ENCODE measurements at places on chromosomes 7 and 10. TPM values are rescaled to one million over a fixed set of nuclear protein-coding genes. Genes with fewer than 3 reads are reported as not detected.
A peak's percentile ranks its signal among the peaks of the same experiment; 100 is the strongest.

Gene MRPS17
- 10.9 TPM for total RNA-seq

Gene WDR86
- total RNA-seq, result 41.5 TPM

Gene DMBT1
- 0.28 TPM for total RNA-seq

Gene PRSS37
- not detected for total RNA-seq

Gene CTAGE4
- total RNA-seq, result 2.3 TPM

Gene EN2
- total RNA-seq, result not detected

GRCh38 chr7:23956772-23957576 is 247.0 kb downstream of the STK31 start:
- DNase-seq, result no peak

DNA sequence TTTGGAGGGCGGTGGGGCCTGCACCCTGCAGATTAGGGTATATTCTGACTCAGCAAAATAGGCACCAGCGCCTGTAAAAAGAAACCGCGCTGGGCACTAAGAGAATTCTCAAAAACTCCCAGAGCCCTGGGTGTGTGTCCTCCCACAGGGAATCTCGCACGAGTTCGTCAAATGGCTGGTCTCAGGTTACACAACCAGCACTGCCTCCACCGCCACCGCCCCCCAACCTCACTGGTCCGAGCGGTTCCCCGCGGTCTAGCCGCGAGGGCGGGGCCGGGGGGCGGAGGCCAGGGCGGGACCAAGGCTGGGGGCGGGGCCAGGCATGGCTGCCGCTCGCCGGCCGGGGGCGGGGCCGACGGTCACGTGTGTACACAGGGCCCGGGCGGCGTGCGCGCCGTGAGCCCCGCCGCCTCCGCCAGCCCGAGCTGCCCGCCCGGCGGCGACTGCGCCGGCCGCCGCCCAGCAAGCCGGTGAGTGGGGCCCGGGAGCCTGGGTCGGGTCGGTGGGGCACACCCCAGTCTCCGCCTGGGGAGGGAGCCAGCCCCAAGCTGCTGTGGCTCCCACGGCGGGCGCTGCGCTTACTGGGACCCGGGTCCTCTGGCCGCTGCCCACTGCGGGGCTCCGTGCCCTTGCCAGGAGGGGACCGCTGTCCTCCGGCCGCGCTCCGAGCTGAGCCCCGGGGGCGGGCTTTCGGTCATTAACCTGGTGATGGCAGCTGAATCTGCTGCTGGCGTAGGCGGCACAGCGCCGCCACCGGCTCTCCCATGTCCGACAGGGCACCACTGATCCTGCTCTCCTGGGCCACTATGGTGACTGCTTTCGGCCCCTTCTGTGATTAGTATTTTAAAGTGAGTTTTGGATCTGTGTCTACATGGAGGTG is at the start of gene GPR146:
TSS of gene GPR146 (plus strand) at position 358 of the 880 bp plus-strand sequence. CDS start 12,970 bp downstream, outside the sequence.
- DNase-seq, result peak; percentile 97

DNA sequence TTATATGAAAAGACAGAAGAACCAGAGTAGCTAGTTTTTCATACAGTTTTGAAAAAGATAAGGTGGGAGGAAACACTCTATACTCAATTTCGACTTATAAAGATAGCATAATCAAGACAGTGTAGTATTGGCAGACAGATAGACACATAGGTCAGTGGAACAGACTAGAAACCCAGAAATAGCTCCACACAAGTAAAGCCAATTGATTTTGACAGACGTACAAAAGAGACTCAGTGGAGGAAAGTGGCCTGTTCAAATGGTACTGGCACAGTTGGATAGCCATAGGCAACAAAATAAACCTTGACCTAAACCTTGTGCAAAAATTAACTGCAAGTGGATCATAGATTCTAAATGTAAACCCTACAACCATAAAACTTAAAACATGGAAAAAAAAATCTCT is 46.8 kb downstream of the MAPK8 start:
- DNase-seq, result no peak

DNA sequence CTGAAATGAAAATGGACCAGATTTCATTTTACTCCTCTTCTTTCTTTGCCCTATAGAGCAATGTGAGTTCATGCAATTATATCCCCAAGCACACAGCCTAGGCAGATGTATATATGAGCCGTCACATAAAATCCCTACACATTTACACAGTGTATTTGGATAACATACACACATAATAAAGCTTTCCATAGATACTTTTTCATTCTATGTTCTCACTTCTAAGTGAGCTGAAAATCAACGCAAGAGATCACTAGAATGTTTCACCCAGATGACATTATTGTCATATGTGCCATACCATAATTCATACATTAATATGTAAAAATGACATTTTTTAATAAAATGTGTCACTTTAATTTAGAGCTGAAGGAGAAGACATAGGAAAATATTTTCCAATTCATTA is 129.4 kb downstream of the INHBA start:
- DNase-seq, result no peak

GRCh38 chr10:60535427-60535826 is 145.8 kb upstream of the ANK3 start:
- DNase-seq, result no peak

DNA sequence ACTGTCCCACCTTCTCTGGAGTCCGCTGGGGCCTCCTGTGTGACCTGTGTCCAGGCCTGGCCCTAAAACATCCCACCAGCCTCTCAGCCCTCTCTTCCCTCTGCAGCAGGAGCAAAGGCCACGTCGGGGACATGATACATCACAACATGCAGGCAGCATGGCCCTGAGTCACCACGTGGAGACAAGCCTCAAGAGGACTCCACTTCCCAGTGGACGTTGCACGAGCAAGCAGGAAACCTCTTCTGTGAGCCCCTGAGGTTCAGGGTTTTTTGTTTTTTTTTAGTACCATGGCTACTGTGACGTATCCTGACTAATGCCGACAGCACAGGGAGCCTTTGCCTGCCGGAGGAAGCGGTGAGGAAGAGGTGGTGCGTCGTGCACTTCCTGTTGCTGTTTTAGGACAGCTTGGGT is 165.9 kb downstream of the DNAJB6 start:
- no peak for DNase-seq

DNA sequence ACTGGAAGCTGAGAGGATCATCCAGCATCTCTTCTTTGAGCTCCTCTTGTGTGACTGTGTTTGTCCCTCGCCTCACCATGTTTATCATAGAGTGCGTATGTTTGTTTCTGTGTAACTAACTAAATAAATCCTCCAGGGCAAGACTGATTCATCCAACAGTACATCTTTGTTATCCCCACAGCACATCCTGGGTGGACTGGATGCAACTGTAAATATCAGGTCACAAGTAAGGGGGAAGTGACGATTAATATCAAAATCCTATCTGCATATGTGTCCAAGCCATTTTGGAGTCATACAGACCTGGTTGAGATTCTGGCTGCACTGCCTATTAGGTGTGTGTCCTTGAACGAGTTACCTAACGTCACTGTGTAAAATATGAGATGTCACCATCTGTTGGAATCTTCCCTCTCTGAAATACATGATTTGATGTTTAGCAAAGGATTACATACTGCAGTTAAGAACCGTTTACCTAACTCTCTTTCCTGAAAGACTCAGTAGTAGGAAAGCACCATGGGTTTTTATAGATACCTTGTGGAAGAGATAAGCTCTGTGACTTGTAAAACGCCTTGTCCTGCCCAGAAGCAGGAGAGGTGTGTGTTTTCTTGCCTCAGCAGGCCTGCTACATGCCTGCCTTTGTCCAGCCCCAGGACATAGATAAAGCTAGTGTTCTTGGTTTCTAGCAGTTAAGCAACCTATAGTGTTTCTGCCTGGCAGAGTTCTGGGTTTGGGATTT is 25.8 kb downstream of the WBP1L start:
- no peak for DNase-seq

- DNase-seq, result no peak
These were observed 1198.6 kb downstream of the GATA3 start for GRCh38 chr10:9253121-9253520.

- DNase-seq, result no peak
These were observed 52.1 kb downstream of the GNAI1 start for GRCh38 chr7:80186721-80187120.

DNA sequence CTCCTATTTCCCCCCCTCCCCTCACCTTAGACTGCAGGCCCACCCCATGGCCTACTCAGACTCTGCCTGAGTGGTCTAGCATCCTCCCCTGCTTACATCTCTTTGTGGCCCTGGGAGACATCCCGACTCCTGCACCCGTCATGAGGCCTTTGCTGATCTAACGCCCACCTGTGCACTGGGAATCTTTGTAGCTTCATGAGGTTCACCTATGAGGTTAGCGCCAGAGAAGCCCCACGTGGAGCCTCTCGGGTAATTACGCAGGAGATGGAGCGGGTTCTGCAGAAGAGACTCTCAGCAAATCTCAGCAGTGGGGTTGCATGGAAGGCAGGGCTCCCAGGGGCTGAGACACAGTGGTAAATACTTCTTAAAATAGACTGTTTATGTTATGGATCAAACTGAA is 43.5 kb upstream of the HSPA12A start:
- DNase-seq, result no peak

GRCh38 chr7:479948-480499 is 39.6 kb downstream of the PDGFA start:
- DNase-seq, result peak; percentile 6

DNA sequence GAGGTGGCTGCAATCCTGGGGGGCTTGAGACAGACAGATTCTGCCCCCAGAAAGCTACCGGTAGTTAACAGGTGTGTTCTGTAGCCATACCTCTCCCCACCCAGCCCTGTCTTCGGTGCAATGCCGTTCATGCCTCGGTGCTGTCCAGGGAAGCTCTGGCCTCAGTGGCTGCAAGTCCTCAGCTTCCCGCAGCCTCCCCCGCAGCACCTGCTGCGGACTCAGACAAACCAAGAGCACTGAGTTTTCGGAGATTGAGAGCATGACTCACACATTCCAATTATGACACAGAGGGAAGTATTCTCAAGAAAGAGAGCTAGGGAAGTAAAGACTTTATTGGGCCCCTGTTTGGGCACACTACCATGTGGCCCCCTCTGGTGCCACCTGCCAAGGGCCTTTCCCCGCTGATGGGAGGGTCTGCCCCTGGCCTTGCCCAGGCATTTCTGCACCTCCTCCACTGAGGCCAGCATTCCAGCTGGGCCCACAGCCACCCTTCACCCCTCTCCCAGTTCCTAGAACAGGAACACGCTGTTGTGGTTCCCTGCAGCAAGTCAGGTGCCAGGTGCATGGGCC is 30.2 kb upstream of the EZH2 start:
- no peak for DNase-seq

- DNase-seq, result no peak
These were observed 316.0 kb upstream of the SEMA3C start for GRCh38 chr7:81234896-81235295.

GRCh38 chr7:108181073-108181985 is 51.2 kb upstream of the LAMB4 start:
- DNase-seq, result no peak

DNA sequence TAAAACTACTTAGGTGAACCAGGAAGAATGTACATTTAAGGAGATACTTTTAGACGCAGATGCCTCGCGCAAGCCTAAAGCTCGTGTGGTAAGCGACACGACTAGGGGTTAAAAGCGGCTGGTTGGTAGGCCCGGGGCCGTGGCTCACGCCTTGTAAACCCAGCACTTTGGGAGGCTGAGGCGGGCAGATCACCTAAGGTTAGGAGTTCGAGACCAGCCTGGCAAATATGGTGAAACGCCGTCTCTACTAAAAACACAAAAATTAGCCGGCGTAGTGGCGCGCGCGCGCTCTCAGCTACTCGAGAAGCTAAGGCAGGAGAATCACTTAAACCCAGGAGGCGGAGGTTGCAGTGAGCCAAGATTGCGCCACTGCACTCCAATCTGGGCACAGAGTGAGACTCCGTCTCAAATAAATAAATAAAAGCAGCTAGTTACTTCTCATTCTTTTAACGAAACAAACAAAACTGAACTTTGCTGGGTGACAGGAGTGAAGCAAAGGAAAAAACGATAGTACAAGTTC is 879 bp downstream of the NUDT5 start:
- DNase-seq, result no peak

DNA sequence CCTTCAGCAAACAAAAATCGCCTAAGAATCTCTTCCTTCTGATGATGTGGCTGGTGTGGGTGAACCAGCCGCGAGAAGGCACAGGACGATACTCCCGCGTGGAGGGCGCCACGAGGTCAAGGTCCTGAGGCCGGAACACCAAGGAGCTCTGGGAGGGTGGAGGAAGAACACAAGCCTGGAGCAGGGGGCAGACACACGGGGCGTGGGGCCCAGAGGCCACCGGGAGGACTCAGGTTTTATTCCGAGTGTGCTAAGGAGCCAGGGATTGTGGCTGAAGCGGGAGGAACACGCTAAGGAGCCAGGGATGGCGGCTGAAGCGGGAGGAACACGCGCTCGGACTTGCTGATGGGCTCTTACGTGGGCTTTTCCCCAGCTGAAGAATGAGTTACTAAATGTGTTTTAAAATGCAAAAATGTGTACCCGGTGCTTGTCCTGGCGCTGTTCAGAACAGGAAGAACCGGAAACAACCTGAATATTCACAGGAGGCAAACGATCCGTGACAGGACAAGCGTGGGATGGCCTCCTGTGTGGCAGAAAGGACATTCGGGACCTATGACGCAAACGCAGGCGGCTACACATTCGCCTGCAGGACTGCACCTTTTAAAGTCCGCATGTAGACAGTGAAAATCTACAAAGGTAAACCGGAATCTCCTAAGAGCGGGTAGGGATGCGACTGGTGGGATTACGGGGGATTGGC is 64.0 kb downstream of the MAD1L1 start:
- DNase-seq, result no peak

DNA sequence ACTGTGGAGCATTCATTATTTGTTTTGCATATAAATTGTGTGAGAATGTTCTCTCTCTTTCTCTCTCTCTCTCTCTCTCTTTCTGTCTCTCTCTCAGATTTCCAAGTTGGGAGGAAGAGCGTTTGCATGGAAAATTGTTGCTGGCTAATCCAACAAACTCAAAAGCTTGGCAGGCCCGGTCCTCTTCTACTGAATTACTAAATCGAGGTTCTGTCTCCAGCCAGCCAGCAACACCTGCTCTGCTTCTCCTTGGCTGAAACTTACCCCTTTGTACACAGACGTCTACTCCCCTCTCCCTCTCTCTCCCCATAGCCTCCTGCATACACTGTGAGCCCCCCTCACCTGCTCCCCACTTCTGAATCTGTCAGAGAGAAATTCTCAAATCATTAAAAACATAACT is 996.4 kb upstream of the AUTS2 start:
- no peak for DNase-seq

GRCh38 chr10:79115302-79115701 is 46.5 kb downstream of the ZMIZ1 start:
- DNase-seq, result no peak

DNA sequence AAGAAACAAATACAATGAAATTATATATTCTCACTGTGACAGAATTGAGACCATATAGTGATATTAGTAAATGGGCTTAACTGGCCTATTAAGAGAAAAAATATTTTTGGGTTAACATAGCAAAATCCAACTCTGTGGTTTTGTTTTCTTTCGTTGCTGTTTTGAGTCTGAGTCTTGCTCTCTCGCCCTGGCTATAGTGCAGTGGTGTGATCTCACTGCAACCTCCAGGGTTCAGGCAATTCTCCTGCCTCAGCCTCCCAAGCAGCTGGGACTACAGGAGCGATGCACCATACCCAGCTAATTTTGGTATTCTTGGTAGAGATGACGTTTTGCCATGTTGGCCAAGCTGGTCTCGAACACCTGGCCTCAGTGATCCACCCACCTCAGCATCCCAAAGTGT is 15.3 kb downstream of the TRIM24 start:
- no peak for DNase-seq
